ENCODE measurements at places on chromosomes 5 and 9.

DNA sequence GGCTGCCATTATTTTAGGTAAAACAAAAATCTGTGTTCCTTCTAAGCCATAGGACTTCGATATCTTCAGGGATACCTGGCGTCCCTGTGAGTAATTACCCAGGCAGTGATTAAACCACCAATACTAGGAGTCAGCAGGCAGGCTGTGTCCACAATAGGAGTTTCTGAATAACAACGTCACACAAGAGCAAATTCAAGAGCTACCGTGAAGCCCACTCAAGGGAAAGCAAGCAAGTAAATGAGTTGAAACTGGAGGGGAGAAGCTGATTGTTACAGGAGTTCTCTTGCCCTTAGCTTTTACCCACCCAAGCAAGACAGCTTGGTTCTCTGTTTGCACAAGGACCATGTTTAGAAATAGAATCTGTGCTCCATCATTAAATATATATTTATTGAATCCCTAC lies 50.8 kb downstream of the SEMA5A start:
- no peak for DNase-seq

DNA sequence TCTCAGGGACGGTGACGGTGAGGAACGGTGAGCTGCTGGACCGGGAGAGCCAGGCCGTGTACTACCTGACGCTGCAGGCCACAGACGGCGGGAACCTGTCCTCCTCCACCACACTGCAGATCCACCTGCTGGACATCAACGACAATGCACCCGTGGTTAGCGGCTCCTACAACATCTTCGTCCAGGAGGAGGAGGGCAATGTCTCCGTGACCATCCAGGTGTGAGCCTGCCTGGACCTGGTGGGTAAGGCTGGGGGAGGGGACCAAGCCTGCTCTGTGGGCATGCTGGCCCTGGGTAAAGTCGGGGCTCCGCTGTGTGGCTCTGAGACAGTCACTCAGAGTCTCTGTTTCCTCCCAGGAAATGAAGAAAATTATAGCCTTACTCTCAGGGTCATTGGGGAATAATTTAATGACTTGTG lies 29.3 kb downstream of the CDHR2 start:
- DNase-seq, result peak; percentile 79

DNA sequence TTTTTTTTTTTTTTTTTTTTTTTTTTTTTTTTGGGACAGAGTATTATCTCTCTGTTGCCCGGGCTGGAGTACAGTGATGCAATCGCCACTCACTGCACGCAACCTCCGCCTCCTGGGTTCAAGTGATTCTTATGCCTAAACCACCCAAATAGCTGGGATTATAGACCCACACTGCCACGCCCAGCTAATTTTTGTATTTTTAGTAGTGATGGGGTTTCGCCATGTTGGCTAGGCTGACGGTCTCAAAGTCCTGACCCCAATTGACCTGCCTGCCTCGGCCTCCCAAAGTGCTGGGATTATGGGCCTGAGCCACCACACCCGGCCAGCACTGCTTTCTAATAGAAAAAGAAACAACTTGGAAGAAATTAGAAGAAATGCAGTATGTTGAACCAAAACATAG lies 39.2 kb downstream of the TTC1 start:
- no peak for DNase-seq

- no peak for DNase-seq
Measured at GRCh38 chr9:106146886-106147285, 452.5 kb downstream of the TMEM38B start.

GRCh38 chr9:131043646-131044045 lies 34.7 kb downstream of the LAMC3 start:
- DNase-seq, result no peak

- no peak for DNase-seq
Measured at GRCh38 chr5:16897284-16897704, 38.8 kb downstream of the MYO10 start.

- no peak for DNase-seq
Measured at GRCh38 chr9:505741-506059, 291.0 kb downstream of the DOCK8 start.

DNA sequence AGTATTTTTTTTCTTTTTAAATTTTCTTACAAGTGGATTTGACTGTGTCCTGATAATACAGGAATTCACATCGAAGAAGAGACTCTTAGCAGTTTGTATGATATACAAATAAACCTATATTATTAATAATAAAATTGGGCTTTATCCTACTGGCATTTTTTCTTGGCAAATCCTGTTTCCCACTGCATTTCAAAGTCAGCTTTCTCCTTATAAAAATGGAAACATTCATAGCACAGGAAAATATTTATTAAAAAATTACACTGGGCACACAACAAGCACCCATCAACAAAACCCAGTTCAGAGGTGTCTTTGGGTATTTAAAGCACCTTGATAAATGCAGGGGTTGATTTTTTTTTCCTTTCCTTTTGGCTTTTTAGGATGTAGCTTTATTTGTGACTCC lies 200.9 kb downstream of the MEF2C start:
- DNase-seq, result no peak

DNA sequence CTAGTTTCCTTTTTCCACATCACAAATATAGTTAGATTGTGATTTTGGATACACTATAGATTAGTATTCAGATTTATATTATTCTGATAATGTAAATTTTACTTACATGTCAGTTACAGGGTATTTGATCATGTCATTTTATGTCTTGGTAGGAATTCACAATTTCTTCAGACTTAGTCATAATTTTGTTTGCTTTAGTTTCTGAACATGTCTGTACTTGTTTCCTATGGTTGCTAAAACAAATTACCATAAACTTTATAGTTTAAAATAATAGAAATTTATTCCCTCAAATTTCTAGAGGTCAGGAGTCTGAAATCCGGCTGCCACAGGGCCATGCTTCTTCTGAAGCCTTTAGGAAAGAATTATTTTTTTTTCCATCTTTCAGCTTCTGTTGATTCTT lies 1817.2 kb upstream of the CDH9 start:
- DNase-seq, result no peak

DNA sequence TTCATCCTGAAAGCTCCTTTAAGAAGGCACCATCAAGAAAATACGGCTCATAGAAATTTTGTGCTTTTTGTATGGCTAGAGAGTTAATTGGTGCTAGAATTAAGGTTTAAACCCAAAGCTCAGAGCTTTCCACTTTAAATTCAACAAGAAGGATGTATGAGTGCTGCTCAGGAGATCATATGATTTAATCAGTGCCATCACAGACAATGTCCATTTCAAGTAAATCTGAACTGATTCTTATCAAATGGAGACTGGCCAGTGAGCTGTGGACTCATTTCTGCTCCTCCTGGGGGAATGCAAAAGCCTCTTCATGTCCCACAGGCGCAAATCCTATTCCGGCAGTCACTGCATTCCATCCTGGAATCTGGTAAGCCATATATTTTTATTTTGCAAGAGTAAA lies 327.2 kb downstream of the BNC2 start:
- DNase-seq, result no peak

DNA sequence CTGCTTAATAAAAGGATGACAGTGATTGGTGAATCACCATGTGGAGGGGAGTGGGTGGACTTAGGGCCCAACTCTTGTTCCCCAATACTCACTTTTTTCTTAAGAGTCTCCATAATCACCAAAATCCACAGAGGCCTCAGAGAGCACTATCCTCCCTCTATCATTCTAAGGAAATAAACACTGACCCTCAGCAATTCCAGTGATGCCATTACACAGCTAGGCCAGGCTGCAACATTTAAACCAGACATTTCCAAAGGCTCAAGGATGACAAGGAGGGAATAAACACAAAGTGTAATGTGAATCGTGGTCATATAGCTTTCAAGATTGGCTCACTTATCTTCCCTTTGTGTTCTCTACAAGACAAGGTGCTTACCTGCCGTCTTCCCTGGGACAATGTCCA lies 2.4 kb upstream of the ARSI start:
- no peak for DNase-seq

GRCh38 chr5:136890431-136891148 lies 525.2 kb upstream of the TRPC7 start:
- DNase-seq, result no peak

DNA sequence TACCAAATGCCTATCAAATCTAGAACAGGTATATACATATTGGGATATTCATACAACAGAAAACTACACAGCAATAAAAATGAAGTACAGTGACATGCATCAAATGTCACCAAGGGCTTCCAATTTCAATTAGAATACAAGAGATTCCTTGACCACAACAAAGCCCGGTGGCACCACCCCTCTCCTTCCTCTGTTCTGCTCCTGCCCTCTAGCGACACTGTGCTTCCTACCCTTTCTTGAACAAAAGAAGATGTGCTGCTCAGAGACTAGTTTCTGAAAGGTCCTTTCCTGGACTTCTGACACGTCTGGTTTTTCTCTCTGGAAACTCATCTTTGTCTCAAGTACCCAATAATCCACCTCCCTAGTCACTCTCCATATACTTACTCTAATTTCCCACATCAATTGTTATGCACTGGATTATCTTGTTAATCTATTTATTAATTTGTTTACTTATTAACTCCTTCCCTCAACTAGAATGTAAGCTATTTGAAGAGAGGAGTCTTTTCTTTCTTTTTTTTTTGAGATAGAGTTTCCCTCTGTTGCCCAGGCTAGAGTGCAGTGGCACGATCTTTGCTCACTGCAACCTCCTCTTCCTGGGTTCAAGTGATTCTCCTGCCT lies 70.4 kb upstream of the CTSV start:
- DNase-seq, result peak; percentile 20
